Mesothelial cell of epicardium (in vitro differentiated cells): ENCODE measurements at places on chromosomes 4 and X.

GRCh38 chr4:52546449-52546848 lies 112.7 kb downstream of the USP46 start:
- H3K27me3 ChIP-seq: no peaks in the 10 kb centered on the region
- no peak for DNase-seq
- H3K4me3 ChIP-seq: no peak overlapping the region
- H3K4me1 ChIP-seq: peaks cover 27% of the 10 kb centered on the region
- no peaks in the 10 kb centered on the region for H3K36me3 ChIP-seq
- no peak overlapping the region for H3K27ac ChIP-seq

DNA sequence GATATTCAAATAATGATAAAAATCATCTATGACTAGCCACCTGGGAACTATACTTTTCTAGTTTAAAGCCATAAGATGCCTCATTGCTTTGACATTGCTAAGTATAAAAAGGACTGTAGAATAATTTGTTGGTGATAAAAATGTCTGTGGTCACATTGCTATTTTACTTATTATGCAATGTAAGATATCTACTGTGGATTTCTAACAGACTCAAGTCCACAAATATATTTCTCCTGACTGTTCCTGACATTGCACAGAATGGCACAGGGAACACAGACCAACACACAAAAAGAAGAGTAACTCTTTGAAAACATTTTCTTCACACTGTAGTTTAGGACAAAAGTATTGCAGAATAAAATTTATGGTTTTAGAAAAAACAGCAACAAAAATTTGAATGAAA lies 2.2 kb upstream of the TMPRSS11E start:
- no peaks in the 10 kb centered on the region for H3K36me3 ChIP-seq
- DNase-seq: no peak

DNA sequence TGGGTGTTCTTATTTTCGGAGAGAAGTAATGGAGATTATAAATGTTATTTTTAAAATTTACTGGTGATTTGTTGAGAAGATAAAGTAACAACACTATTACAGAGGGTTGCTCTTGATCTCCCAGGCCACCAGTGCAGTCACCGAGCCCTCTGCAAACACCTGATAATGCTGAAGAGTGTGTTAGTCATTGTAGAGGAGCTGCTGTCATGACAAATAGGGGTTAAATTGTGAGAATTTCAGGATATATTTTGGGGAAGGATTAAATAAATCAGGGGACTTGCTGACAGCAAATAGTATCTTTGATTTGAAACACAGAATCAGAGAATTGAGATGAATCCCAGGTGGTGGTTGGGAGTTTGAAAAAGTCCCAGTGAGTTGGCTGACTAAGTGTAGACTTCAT lies 16.7 kb upstream of the HAND2 start:
- DNase-seq: no peak
- H3K27me3 ChIP-seq: peaks cover 65% of the 10 kb centered on the region
- peaks cover 9% of the 10 kb centered on the region for H3K4me1 ChIP-seq
- H3K36me3 ChIP-seq: peaks cover 1% of the 10 kb centered on the region

DNA sequence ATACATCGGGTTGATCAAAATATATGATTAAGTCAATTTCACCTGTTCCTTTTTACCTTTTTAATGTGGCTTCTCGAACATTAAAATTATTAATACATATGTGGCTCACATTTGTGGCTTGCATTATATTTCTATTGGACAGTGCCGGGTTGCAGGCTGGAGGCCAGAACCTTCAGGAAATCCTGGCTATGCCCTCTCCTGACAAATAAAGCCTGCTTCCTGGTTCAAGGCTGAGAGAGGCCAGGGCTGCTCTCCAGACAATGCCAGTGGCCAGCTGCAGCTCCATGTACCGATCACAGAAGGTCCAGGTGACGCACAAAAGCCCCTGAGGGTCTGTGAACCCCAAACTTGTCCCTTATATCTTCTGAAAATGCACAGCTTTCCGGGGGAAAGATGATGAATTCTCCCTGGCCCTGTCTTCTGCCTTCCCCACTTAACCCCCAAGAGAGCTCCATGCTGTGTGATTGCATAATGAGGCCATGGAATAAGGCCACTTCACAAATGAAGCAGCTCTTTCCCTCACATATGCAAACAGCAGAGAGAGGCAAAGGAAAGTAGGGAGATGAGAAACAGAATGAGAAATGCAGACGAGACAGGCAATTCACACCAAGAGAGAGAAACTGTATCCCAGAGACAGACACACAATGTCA lies 241.2 kb downstream of the BCOR start:
- no peaks in the 10 kb centered on the region for H3K36me3 ChIP-seq
- no peak overlapping the region for H3K4me3 ChIP-seq
- no peak for DNase-seq
- peaks cover 22% of the 10 kb centered on the region for H3K4me1 ChIP-seq
- H3K27ac ChIP-seq: no peak overlapping the region
- no peaks in the 10 kb centered on the region for H3K27me3 ChIP-seq

DNA sequence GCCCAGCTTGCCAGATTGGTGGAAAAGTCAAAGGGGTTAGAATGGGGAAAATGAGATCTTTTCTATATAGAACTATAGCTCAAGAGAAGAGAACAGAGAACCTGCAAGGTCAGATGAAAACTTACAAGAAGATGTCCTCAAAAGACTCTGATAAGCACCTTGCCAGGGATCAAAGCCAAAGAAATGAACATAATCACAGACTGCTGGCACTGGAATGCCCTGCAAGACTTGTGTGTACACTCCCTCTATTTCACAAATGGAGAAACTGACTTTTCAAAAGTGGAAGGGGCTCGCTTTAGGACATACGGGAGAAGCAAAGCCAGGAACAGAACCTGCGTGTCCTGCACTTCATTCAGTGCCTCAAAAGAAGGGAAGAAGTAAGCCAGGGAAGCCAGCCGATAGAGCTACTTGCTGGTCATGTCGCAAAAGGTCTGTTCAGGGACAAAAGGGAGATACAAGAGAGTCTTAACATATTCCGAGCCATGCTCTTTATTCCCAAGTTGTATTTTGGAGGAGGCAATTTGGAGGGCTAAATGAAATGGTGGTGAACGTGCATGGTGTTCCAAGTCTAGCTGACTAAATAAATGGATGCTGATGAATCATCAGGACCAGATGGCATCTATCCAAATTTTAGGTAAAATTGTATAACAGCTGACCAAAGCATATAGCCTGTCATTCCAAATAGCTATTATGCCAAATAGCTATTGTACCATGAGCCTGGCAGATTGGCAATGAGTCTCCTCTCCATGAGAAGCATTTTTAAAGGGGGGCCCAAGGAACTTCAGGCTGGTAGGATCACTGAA lies 175.6 kb upstream of the GPC4 start:
- H3K27me3 ChIP-seq: no peaks in the 10 kb centered on the region
- peaks cover 8% of the 10 kb centered on the region for H3K4me1 ChIP-seq
- H3K4me3 ChIP-seq: no peak overlapping the region
- H3K36me3 ChIP-seq: peaks cover 49% of the 10 kb centered on the region
- DNase-seq: no peak
- no peak overlapping the region for H3K27ac ChIP-seq

GRCh38 chrX:48497871-48498270 lies 10.9 kb upstream of the PORCN start:
- no peak for DNase-seq
- peaks cover 2% of the 10 kb centered on the region for H3K4me1 ChIP-seq
- H3K27ac ChIP-seq: no peak overlapping the region
- no peaks in the 10 kb centered on the region for H3K27me3 ChIP-seq

DNA sequence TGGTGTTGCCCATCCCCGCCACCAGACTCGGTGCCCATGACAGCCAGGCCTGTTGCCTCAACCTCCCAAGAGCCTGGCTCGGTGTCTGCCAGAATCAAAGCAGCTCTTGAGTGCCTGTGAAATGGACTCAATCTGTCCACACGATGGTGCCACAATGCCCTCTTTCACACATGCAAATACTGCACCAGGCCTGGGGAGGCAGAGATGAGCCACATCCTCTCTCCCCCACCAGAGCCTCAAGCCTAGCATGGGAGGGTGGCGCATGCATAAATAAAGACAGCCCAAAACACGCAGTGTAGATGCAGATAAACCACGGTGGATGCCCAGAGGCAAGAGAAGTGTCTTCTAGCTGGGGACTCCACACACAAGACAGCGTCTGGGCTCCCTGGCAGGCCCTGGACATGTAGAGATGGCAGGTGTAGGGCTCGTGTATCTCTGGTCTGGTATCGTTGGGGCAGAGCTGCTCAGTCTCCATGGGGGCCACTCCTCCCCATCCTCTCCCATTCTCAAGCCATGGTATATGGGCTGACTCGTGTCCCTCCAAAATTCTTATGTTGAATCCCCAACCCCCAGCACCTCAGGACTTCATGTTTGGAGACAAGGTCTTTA lies 65.6 kb downstream of the JAKMIP1 start:
- H3K27ac ChIP-seq: no peak overlapping the region
- no peaks in the 10 kb centered on the region for H3K4me1 ChIP-seq
- no peak overlapping the region for H3K4me3 ChIP-seq
- no peak for DNase-seq
- H3K27me3 ChIP-seq: peaks cover 11% of the 10 kb centered on the region

DNA sequence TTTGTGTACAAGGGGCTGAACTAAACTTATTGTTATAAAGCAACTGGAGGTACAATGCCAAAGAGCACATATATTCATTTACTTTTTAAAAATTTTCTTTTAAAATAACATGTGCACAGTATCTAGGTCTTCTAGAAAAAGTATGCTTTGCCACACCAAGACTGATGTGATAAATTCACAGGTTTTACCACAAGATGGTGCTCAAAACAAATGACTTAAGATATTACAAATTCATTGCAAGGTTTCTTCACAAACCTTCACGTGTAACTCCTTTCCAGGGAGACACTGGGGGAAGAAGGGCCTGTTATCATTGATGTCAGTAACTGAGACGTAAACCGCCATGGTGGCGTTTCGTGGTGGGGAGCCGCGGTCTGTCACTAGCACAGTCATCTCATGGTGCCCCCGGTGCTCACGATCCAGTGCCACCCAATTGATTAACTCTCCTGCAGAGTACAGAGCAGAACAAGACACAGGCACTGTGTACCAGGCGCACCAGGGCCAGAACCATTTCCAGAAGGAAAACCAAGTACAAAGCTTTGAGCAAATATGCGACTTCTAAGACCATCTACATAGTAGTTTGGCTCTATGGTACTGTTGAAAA lies 162.2 kb downstream of the DCHS2 start:
- no peaks in the 10 kb centered on the region for H3K36me3 ChIP-seq
- no peak for DNase-seq
- no peak overlapping the region for H3K27ac ChIP-seq
- peaks cover 5% of the 10 kb centered on the region for H3K4me1 ChIP-seq
- H3K27me3 ChIP-seq: peaks cover 31% of the 10 kb centered on the region
- H3K4me3 ChIP-seq: no peak overlapping the region

DNA sequence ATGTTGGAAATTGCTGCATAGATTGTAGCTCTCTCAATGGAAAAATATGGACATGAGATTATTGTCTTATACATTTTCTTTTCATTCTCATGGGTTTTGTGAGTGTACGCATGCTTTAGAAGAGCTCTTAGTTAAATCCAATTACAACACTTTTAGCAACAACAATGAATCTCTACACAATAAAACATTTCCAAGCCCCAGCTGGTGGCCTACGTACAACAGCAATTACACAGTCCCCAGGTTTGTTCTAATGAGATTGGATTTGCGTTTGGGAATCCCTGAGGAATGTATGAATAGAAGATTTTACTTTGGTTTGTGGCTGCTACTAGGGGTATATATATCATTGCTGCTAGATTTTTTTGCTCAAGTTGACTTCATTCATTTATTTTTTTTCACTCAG lies 98.6 kb downstream of the FHDC1 start:
- H3K4me3 ChIP-seq: no peak overlapping the region
- no peaks in the 10 kb centered on the region for H3K36me3 ChIP-seq
- no peak overlapping the region for H3K27ac ChIP-seq
- no peak for DNase-seq
- H3K27me3 ChIP-seq: peaks cover 9% of the 10 kb centered on the region

DNA sequence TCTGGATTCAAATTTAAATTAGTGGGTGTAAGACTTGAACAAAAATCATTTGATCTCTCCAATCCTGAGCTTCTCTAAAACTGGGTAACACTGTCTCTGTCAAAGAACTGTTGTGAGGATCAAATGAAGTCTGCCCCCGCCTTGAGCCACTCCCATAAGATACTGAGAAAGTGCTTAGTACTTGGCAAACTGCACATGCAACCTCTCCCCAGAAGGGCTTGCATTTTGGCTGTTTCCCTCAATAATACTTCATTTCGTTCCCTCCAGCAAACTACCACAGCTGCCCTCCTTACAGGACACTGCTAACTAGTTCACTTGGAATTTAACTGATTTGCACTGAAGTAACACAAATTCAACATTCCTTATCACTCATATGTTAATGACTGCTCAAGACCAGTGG lies 79.8 kb downstream of the APBB2 start:
- H3K27ac ChIP-seq: no peak overlapping the region
- no peaks in the 10 kb centered on the region for H3K27me3 ChIP-seq
- H3K4me1 ChIP-seq: peaks cover 51% of the 10 kb centered on the region

DNA sequence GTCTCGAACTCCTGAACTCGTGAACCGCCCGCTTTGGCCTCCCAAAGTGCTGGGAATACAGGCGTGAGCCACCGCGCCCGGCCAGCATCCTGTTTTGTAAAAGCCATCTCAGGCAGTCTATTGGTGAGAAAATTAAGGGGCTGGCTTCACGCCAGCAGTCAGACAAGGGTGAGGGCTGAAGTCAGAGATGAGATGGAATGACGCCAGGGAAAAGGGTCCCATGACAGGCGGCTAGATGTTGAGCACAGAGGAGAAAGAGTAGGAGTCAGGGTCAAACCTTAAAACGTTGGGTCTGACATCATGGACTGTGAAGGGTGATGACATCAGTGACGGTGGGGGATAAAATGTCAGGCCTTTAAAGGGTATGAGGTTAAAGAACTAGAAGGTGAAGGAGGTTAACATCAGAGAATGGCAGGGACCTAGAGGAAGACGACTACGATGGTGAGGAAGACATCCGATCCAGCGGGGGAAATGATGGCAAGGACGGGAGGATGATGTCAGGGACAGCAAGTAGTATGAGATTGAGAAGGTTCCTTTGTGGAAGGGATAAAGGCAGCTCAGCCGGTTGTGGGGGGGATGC lies 504 bp upstream of the RBM3 start:
- peak overlapping the region; percentile 97 for H3K4me3 ChIP-seq
- H3K27ac ChIP-seq: peak overlapping the region; percentile 99
- H3K4me1 ChIP-seq: peaks cover 13% of the 10 kb centered on the region
- peaks cover 14% of the 10 kb centered on the region for H3K36me3 ChIP-seq
- H3K27me3 ChIP-seq: no peaks in the 10 kb centered on the region
- no peak for DNase-seq

- H3K4me3 ChIP-seq: no peak overlapping the region
- no peak overlapping the region for H3K27ac ChIP-seq
- no peak for DNase-seq
- H3K4me1 ChIP-seq: no peaks in the 10 kb centered on the region
- H3K36me3 ChIP-seq: no peaks in the 10 kb centered on the region
Observed at GRCh38 chr4:157776930-157777528, 395.8 kb downstream of the GASK1B start.

- peaks cover 8% of the 10 kb centered on the region for H3K36me3 ChIP-seq
- H3K4me3 ChIP-seq: no peak overlapping the region
- no peak overlapping the region for H3K27ac ChIP-seq
- H3K4me1 ChIP-seq: peaks cover 5% of the 10 kb centered on the region
Observed at GRCh38 chrX:31929366-31929765, 857.5 kb upstream of the FTHL17 start.

DNA sequence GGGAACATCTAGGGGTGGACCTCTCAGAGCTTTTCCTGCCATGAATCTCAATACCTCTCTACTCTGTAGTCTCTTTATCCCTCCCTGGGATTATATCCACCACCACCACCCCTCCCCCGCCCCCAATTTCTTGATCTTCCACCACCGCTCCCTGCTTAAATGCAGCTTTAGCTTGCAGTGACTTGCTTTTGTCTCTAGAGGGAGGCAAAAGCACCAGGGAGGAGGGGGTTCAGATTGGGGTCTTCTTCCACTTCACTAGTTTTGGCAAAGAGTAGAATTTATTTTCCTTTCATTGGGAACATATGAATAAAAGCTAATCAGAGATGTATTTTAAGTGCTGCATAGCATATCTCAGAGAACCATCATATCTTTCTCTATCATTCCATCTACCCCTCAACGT lies 5.5 kb downstream of the ARHGAP36 start:
- no peak for DNase-seq
- peaks cover 37% of the 10 kb centered on the region for H3K27me3 ChIP-seq
- H3K36me3 ChIP-seq: no peaks in the 10 kb centered on the region
